ENCODE measurements at places on chromosomes 5 and 9.

DNA sequence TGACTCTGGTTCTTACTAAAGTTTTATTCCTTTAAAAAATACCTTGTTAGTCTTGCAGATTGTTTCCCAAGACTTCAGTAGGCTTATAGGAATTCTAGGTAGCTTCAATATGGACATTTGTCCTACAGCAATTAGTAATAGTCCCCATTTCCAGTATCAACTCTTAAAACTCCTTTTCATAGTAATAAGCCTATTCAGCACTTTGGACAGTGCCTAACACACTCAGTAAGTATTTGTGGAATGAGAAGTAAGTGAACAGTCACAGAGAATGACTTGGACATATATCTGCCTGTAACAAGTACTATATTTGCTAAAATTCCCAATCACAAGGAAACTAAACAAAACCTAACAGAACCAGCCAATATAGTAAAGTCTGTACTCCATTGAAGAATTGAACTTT lies 1291.8 kb upstream of the DMAC1 start:
- DNase-seq: no peak

DNA sequence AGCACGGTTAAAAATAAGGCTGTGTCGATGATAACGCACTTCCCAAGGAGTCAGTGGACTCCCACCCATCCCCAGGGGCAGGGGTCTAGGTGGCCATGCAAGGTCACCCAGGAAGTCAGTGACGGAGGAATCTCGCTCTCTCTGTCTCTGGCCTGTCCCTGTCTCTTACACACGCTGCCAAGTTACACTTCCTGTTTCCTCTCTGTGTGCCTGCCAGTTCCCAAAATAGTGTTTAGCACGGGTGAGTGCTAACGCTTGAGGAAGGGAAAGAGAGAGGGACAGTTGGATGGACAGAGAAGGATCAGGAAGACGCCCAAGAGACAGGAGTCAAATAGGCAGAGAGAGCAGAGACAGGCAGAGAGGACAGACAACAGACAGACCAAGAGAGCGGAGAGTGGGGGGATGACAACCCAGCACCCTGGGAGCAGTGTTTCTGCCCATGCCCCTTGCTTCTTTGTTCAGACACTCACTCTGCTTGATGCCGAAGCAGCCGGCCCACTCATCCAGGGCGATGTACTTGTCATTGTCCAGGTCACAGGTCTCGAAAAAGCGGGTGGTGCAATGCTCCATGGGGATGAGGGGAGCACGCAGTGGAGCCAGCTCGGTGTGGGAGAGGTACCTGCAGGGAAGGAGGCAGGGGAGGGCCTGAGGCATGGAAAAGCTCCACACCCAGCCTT lies 23.0 kb downstream of the SPARC start:
- DNase-seq: no peak

DNA sequence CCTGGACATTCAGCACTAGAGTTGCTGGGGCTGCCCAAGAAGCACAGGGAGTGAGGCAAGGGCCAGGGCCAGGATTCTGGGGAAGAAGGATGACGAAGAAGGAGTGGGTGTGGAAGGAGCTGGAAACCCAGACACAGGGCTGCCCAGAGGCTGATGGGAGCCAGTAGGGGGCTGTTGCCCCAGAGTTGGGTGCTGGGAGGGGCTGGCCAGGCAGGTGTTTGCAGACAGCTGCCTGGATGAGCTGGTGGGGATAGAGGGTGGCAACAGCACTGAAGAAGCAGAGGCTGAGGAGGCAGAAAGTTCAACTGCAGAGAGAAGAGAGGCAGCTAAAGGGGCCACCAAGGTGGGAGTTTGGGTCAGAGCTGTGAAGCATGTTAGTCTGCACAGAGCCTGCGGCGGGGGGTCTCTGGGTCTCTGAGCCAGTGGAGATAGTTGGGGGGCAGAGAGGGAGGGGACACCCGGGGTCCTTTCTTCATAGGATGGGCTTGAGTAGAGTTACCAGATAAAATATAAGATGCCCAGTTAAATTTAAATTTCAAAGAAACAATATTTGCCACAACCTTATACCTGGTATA lies 2.5 kb upstream of the AQP7 start:
- no peak for DNase-seq

GRCh38 chr9:27548055-27548741 lies 18.6 kb upstream of the MOB3B start:
- DNase-seq: peak; percentile 13

DNA sequence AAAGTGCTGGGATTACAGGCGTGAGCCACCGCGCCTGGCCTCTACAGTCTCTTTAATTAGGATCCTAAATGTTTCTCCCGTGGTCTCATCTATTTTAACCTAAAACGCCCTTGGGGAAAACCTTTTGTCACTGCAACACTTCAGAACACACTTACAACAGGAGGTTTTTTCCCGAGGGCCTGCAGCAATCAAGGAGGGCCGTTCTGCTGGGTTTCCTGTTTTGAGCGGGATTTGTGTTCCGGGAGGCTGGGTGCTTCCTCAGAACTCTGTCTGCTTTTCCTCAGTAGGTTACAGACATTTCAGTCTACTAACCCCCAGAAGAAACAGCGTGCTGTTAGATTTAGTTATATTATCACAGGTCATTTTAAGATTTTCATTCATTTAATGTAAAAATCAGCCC lies 65.4 kb upstream of the IRX4 start:
- DNase-seq: no peak

- DNase-seq: no peak
These were observed 62.5 kb downstream of the NFIB start for GRCh38 chr9:14251154-14252071.

- DNase-seq: peak; percentile 46
These were observed 1.5 kb upstream of the GPRIN1 start for GRCh38 chr5:176611435-176611834.

DNA sequence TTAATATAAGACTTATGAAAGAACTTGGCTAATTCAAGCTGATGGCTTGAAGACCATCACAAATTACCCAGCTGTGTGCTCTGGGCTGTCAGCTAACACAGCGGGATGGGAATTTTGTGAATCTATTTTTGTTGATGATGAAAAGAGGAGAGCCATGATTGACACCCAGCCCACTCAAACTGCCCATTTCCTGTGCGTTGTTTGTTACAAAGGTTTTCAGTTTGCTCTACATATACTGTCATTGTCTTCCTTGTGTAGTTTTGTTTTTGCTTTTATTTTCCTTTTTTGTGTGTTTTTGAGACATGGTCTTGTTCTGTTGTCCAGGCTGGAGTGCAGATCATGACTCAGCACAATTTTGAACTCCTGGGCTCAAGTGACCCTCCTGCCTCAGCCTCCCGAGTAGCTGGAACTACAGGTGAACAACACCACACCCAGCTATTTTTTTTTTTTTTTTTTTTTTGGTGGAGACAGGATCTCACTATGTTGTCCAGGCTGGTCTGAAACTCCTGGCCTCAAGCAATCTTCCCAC lies 400.3 kb downstream of the ICE1 start:
- no peak for DNase-seq
